ENCODE measurements at places on chromosomes 16 and 17.

DNA sequence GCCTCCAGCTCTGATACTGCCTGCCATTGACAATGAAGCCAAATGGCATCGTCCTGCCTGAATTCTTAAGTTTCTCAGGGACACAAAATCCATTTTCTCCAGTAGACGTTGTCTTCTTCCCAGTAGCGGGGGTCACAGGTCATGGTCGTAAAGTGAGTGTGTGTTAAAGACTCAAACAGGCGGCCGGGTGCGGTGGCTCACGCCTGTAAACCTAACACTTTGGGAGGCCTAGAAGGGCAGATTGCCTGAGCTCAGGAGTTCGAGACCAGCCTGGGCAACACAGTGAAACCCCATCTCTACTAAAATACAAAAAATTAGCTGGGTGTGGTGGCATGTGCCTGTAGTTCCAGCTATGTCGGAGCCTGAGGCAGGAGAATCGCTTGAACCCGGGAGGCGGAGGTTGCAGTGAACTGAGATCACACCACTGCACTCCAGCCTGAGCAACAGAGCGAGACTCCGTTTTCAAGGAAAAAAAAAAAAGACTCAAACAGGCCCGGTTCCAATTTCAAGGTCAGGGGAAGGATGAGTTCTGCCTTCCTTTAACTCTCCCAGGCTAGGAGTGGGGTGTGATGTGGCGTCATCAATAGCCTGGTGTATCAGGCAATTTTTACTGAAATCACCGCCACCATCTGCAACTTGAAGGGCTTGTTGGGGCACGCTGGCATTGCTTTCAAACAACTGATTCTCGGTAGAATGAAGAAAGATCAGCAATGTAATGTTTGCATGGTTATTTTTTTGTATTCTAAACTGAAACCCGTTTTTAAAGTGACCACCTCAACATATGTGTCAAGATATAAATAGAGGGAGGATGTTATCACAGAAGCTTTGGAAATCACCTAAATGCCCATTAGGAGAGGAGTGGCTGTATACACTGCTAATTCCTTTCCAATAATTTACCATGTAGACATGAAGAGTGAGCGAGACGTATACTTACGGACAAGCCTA is 91.0 kb downstream of the WSCD1 start:
- DNase-seq, result no peak

GRCh38 chr17:1078831-1079561 is 82.1 kb downstream of the TIMM22 start:
- DNase-seq, result no peak

- no peak for DNase-seq
These were observed 744 bp upstream of the NF1 start for GRCh38 chr17:31093866-31094599.

DNA sequence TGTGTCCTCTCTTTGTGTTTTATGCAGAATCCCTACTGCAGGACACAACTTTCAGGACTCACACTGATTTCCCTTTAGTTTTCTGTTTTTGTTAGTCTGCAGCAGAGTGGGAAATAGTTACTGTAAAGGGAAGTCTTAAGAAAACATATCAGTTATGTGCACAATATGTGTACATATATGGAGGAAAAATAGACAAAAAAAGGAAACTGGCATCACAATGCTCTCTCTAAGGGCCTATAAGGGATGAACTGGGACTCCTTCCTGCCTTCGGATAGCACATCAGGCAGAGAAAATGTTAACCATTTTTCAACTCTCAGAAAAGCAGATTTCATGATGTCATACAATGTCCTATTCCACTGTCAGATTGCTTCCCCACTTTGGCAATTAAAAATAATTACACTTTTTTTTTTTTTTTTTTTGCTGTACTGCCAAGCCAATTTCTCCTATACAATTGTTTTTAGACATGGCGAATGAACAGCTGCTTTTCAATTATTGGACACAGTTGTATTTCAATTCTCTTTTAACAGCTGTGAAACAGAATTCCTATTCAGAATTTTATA is 112.5 kb upstream of the KCNJ16 start:
- DNase-seq, result no peak

- DNase-seq, result no peak
These were observed 21.2 kb downstream of the C1QTNF1 start for GRCh38 chr17:79045001-79045729.

Measured in suppressor macrophage treated with lipopolysaccharide for 4 hours (primary cell).